GM20000 (cell line): ENCODE measurements at places on chromosomes 12 and 14.

DNA sequence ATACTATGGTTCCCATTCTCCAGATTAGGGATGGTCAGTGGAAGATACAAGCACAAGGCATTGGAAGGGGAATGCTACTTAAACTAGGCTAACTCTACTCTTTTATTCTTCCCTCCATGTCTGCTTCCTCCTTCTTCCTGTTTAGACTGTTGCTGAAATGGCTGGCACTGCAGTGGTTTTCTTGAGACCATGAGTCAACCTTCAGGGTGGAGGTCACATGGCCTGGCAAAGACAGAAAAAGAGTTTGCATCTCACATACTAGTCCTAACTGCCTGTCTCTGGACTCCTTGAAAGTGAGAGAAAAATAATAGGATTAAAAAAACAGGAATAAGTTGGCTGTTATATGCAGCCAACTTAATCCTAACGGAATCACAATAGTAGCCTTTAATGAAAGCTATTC lies 37.0 kb downstream of the ALDH1L2 start:
- DNase-seq = no peak

GRCh38 chr12:120101617-120102016 lies 14.9 kb downstream of the RAB35 start:
- DNase-seq = no peak

DNA sequence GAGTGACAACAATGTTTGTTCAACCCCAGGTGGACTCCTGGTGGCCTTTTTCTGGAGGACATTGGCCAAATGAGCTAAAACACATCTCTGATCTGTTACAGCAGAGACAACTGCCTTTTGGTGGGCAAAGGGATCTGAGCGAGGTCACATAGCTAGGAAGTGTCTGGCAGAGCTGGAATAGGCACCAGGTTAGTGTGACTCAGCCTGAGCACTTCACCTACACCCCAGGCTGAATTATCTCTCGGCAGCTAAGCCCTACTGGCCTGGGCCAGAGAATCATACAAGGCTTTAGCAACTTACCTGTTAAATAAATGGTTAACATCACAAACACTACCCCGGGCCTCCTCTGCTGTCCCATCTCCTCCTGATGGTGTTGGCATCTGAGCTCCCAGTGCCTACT lies 50.2 kb upstream of the HSPB8 start:
- DNase-seq = no peak

GRCh38 chr12:93626160-93626559 lies 51.0 kb upstream of the CRADD start:
- no peak for DNase-seq

- no peak for DNase-seq
Observed at GRCh38 chr12:64019101-64019500, 174.6 kb downstream of the SRGAP1 start.

DNA sequence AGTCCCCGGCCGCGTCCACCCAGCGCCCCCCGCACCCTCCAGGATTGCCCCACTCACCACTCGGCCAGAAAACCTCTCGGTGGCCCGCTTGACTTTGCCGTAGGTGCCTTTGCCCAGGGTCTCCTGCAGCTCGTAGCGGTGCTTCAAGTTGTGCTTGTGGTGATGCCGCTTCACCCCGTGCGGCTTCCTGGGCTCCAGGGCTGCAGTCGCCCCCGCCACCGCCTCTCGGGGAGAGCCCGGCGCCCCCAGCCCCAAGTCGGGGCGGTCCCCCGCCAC lies 459 bp downstream of the NUAK1 start:
- DNase-seq = peak; percentile 26
